Natural killer cell treated with Interleukin-12 subunit alpha and Interleukin-12 subunit beta and Interleukin-15 and Interleukin-18, amount 100 ng/mL, for 72 hours (primary cell): ENCODE measurements at places on chromosomes 1 and 21. TPM values are rescaled to one million over a fixed set of nuclear protein-coding genes. Genes with fewer than 3 reads are reported as not detected.

MROH9 gene
- total RNA-seq, result not detected

KCNK2 gene
- not detected for total RNA-seq

DNAJC6 gene
- 10.0 TPM for total RNA-seq

GCSAML gene
- total RNA-seq, result 3.3 TPM

FAM72C gene
- total RNA-seq, result 17.8 TPM

CD55 gene
- total RNA-seq, result 84.0 TPM

C1orf87 gene
- total RNA-seq, result not detected

UBE2U gene
- total RNA-seq, result not detected

PRAMEF10 gene
- not detected for total RNA-seq

CELSR2 gene
- total RNA-seq, result 1.5 TPM

PALMD gene
- not detected for total RNA-seq

FAM72D gene
- total RNA-seq, result 10.1 TPM

NUP210L gene
- total RNA-seq, result not detected

ZSWIM5 gene
- total RNA-seq, result 1.0 TPM

NPR1 gene
- not detected for total RNA-seq

DNA sequence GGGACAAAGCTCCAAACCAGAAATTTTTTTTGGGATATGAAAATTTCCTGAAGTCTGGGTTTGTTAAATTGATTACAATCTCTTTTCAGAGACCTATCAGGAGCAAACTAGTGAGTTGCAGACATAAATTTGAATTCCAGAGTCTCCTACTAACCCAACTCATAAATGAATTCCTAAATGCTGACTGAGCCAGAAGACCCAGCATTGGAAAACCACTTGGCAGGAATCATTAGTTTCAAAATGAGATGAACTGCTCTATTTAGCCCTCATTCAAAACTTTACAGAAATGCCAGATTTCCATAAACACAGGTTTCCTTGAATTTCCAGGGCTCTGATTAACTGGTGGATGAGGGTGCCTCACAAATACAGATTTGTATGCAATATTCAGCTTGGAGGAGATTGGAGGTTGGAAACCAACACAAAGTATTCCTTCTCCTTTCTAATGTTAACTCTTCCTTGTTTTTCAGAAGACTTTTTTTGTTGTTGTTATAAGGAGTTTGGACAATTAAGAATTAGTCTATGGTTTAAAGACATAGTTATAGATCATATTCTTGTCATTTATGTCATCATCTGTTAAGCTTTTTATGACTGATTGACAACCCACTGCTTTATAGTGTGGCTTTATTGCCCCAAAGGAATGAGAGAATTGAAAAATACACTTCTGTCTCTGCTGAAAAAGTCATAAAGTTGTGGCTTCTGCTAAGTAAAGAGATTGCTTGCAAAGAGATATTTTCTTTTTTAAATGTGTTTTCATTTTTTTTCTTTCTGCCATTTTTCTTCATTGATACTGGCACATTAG is 222.8 kb downstream of the HLX start:
- no peak for DNase-seq

GRCh38 chr1:56469640-56470371 is 109.6 kb downstream of the PLPP3 start:
- DNase-seq, result no peak

- DNase-seq, result no peak
Measured at GRCh38 chr1:18580691-18581419, 49.8 kb upstream of the PAX7 start.

- DNase-seq, result no peak
Measured at GRCh38 chr1:38253314-38253713, 206.7 kb upstream of the POU3F1 start.

DNA sequence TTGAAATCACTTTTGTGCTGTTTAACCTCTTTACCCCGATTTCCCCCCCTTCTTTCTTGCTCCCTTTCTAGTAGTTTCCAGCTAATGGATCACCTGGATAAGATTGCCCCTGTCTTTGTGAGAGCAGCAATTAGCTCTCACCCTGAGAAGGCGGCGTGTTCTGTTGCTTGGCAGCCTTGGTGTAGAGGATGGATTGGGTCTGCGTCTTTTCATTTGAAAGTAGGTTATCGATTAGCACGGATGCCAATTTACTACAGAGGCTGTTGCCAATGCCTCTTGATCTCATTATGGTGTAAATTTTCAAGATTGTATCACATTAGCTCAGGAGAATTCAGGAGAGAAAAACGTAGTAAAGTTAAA is 26.4 kb downstream of the KIF26B start:
- DNase-seq, result no peak

- DNase-seq, result no peak
Measured at GRCh38 chr1:15799928-15800835, 7.3 kb downstream of the UQCRHL start.

DNA sequence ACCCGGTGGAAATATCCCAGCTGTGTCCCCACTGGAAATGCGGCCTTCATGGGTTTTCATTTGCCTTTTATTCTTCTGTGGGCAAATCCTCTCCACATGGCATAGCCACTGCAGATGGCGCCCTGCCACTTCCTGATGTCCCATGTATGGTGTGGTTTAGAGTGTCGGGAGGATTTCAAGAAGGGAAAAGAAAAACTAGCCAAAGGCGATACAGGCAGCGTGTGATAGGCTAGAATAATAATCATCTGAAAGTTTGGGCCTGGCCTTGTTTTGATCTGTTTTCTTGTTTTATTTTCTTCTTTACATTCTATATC is 123.6 kb downstream of the PEX14 start:
- DNase-seq, result no peak

DNA sequence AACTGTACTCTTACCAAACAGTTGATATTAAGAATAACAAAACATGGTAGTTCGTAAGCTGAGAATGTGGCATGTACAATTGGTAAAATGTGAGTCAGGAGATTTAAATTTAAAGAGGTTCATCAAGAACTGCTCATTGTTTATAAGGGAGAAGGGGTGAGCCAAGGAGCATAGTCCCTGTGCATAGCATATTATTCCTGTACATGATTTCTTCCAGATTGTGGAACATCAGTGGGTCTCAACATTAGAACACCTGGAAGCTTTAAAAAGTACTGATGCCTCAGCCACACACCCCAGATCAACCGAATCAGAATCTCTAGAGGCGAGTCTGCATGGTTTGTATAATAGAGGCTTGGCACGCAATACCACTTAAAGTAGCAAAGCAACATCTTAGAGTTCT is 56.1 kb downstream of the KCTD3 start:
- no peak for DNase-seq

DNA sequence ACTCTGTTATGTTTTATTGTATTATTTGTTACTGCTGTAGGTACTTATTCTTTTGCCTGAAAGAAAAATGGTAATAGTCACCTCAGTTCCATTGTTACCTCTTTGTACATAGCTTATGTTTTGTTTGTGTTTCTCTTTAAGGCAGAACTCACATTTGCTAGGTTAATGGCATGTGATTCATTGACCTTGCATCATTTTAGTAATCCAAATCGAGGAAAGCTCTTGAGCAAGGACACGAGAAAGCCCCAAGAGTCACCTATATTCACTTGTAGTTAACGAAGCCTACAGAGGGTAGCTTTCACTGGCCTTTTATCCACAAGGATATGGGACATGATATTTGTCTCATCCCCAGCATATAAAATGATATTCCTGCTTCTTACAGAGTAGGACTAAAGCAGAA is 1765.2 kb downstream of the NCAM2 start:
- DNase-seq, result no peak

DNA sequence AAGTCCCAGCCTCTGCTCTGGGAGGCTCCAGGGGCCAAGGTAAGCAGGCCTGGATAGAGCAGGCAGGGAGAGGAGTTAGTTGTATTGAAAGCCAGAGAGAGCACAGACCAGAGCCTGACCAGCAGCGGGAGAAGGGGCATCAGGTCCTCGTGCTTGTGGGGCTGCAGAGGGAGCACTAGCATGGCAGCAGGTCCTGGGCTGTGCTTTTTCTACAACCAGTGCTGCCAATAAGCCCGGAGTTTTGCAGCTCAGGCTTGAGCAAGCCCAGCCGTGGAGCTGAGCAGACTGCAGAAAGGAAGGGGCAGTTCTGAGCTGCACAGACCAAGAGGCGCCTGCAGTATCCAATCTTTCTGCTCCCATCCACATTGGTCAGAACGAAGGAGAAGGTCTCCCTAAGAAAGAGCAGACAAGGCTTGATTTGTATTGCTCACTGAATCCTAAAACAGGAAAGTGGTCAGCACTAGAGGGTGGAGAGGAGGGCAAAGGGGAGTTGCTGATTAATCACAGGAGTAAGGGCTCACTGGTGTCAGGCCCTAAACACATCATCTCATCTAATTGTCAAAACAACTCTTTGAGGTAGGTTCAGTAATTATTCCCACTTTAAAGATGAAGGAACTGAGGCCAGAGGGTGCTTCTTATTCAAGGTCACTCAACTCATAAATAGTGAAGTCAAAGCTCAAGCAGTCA is 2.7 kb downstream of the DENND2D start:
- DNase-seq, result no peak

- no peak for DNase-seq
Measured at GRCh38 chr1:18320051-18320450, 160.7 kb upstream of the KLHDC7A start.

DNA sequence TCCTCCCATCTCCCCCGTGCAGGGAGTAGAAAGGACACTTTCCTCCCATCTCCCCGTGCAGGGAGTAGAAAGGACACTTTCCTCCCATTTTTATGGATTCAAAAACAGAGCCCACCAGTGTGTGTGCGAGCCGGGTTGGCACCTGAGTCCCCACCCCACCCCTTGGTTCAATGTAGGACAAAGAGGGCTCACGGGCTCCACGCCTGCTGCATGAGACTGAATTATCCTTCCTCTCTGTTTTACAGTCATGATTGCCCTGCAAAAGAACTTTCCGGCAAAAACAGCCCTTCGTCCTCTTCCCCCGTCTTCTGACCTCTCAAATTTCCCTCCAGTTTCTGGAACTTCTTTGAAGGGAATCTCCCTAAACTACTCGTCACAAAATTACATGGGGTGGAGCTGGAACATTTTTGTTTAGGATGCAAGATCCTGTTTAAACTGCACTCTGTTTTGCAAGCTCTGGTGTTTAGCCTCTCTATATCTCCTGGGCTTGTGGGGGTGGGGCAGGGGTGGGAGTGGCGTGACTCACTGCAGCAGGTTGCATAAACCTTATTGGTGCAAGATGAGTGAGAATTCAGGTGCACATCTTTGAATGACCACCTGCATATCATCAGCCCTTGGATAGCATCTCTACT is 99.8 kb downstream of the PSMG1 start:
- no peak for DNase-seq

DNA sequence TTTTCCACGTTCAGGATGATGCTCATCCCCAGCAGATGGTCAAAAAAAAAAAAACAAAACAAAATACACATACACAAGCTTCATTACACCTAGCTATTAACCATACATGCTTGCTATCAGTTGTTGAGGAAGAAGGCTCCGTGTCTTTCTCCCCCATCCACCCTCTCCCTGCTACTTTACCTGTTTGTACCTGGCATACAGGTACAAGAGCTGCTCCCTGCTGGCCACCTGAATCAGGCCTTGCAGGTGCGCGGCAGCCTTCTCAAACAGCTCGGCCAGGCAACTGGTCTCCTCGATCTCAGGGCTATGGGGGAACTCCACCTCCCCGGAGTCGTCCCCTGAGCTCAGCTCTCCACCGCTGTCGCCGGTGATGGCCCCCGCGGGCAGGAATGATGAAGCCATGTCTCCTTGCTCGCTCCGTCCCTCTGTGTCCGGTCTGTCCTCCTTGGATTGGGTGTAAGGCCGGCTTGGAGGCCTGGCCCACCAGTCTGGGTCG is 464 bp downstream of the ACBD6 start:
- no peak for DNase-seq

GRCh38 chr1:21741206-21741605 is 41.7 kb downstream of the USP48 start:
- no peak for DNase-seq

DNA sequence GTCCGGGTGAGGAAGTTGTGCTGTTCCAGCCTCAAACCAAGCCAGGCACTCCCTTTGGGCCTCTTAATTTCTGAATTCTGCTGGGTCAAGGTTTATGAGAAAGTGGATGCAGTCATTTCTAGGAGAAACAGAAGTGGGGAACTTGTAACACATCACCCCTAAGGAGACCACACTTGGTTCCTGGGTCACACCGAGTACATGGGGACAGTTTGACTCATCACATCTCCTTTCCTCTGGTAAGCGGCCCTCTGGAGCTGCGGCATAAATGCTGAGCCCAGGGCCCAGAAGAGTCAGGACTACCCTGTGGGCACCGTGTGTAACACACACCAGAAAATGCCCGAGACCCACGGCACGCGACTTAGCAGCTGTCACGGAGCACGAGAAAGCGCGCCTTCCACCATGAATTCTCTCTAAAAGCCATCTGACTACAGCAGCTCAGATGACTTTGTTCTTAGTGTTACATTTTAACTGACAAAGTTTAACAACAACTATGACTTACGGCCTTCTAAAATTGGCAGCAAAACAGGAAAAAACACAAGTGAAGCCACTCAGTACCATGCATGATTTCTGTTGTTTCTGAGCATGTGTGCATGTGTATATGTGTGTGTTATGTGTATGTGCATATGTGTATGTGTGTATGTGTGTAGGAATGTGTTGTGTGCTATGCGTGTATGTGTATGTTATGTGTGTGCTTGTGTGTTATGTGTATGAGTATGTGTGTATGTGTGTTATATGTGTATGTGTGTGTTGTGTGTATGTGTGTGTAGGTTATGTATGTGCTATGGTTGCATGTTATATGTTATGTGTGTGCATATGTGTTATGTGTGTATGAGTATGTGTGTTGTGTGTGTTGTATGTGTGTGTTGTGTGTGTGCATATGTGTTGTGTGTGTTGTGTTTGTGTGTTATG is 50.8 kb downstream of the TOMM20 start:
- DNase-seq, result peak; percentile 90

- DNase-seq, result no peak
Measured at GRCh38 chr1:154572468-154573167, 5.0 kb downstream of the CHRNB2 start.

DNA sequence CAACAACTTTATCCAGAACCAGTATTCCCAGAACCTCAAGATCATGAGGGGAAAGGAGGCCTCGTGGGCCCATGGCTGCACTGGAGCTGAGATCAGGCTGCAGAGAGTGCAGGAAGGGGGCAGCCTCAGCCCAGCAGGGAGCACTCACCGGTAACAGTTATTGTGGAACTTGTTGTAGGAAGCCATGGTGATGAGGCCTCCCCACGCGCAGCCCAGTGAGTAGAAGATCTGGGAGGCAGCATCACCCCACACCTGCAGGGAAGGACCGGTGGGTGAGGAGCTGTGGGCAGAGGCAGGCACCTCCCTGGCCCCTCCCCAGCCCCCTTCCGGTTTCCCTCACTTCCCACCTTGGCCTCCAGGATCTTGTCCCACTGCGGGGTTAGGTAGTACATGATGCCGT is 10.8 kb downstream of the CCDC24 start:
- DNase-seq, result no peak

DNA sequence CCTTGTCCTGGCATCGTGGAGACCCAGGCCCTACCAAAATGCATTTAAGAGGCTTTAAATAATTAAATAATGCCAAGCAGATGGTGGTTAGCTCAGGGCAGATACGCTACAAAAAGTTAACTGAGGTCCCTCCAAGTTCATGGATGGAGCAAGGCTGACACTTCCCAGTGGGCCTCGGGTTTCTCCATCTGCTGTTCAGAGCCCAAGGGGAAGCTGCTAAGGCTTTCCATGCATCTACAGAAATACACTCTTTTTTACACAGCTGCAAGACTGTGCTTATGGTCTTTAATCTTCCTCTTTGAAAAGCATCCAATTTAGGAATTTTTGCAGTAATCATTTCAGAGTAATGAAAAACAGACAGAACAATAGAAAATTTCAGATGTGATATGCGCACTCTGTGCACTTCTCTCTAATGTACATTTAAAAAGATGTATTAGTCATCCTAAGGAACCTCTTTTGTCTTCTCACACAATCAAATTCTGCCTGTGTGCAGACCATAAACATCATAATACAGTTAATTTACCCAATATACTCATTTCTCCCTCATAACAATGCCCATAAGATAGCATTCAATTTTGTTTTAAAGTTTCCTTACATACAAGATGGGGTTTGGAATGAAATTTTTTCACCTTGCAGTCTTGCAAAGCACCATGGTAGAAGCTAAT is 173.2 kb upstream of the ATP1B1 start:
- no peak for DNase-seq
